ENCODE measurements at places on chromosomes 11 and 22.

DNA sequence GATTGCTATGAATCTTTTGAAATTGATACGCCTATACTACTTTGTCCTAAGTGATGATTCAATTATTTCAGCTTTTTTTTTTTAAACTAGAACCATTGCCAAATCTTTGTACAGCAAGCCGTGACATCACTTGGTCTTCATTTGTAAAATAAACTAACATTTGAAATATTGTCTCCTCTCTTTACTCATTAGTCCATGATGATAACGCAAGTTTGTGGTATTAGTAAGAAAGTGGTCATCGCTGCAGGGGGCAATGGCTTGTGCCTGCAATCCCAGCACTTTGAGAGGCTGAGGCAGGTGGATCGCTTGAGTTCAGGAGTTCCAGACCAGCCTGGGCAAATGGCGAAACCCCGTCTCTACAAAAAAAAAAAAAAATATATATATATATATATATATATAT lies 12.9 kb upstream of the ARHGAP42 start:
- DNase-seq: no peak

DNA sequence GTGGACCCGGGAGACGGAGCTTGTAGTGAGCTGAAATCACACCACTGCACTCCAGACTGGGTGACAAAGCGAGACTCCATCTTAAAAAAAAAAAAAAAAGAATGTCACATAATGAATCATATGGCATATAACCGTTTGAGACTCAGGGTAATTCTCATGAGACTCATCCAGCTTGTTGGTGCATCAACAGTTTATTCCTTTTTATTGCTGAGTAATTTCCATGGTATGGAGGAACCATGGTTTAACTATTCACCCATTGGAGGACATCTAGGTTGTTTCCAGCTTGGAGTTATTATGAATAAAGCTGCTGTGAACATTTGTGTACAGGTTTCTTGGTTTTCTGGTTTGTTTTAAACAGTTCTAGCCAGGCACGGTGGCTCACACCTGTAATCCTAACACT lies 25.3 kb downstream of the PPARA start:
- no peak for DNase-seq

- DNase-seq: peak; percentile 35
Measured at GRCh38 chr11:72430741-72431570, 3.4 kb downstream of the CLPB start.

DNA sequence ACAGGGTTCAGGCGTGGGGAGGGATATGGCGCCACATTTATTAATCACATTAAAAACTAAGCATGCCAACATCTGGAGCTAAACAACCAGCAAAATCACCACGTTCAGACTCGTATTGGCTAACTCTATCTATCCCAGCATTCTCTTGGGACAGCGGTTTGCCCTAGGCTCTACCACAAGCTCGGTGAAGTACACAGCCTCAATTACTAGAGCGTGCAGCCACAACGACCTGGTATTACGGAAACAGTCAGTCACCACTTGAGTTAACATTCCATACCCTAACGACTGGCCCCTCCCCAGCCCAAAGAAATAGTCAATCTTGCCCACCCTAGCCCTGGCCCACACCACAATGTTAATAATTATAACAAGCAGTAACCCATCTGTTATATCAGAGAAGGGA lies 32.1 kb downstream of the APOL5 start:
- no peak for DNase-seq

DNA sequence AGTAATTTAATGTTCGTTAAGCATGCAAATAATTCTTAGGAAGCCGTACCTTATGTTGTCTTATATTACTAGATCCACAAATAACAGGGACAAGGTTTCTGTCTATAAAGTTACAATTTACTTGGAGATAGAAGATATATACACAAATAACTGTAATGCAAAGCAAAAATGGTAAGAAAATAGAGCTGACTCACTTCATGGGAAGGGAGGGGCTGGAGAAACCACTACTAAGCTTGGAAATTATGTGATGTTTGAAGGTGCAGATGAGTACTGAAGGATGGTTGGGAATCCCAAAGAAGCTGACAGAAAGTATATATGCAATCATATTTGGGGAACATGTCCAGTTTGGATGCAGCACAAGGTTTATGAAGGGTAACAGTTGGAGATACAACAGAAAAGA lies 4.0 kb downstream of the NPAT start:
- no peak for DNase-seq

- DNase-seq: no peak
Measured at GRCh38 chr11:98895936-98896335, 124.8 kb upstream of the CNTN5 start.

GRCh38 chr11:19656140-19656541 lies 56.5 kb upstream of the NAV2 start:
- no peak for DNase-seq

DNA sequence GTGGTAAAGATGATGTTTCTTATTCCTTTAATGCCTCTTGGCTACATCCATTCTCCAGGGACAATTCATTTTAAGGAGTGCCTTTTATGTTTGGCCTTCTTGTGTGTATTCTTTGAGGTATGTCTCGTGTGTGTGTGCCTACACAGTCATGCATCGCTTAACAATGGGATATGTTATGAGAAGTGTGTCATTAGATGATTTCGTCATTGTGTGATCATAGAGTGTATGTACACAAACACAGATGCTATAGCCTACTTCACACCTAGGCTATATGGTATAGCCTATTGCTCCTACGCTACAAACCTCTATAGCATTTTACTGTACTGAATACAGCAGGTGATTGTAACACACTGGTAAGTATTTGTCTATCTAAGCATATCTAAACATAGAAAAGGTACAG lies 23.0 kb downstream of the ZNF202 start:
- no peak for DNase-seq

GRCh38 chr22:37282385-37282677 lies at the start of gene CYTH4:
CYTH4 (plus strand) TSS chr22:37282508; CDS start chr22:37282570, 62 bp downstream.
- no peak for DNase-seq

DNA sequence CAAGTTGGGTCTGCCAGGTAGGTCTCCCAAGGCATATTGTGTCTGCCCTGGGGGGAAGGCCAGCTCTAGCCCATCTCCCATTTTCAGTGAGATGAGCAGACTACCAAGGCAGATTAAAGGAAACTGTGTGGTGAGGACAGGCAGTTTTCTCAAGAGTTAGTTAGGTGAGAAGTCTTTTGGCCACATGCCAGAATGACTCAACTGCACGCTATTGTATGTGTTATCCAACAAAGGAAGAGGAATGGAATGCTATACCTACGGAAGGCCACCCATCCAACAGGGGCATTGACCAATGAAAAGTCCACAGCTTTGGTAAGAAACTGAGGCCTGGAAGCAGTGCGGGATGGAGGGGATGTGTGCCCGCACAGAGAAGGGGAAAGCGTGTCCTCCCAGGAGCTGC lies 941.7 kb downstream of the NTM start:
- no peak for DNase-seq

DNA sequence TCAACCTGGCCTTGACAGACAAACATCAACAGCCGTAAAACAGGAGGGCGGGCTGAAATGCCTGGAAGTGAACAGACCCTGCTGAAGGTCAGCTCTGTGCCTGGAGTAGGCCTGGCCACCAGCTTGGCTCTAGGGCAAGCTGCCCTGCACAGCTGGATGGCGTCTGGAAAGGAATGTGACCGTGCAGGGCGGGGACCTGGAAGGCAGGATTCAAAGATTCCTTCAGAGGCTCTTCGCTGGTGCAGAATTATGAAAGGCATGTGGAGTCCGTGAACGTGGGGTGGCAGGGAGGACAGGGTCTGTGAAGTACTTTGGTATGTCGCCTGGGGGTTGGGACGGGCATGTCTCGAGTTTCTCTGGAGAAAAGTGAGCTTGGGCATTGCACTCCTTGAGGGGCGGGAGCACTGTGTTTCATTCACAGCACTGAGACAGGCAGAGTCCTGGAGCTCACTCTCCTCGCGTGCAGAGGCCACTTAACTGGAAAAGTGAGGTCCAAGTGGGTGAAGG lies 1.5 kb downstream of the EHD1 start:
- no peak for DNase-seq

GRCh38 chr11:5204787-5205186 lies 4.3 kb upstream of the OR51V1 start:
- DNase-seq: no peak

- no peak for DNase-seq
Measured at GRCh38 chr22:23109441-23109978, 32.3 kb downstream of the RSPH14 start.

GRCh38 chr11:13294771-13295579 lies 17.4 kb downstream of the BMAL1 start:
- DNase-seq: no peak

DNA sequence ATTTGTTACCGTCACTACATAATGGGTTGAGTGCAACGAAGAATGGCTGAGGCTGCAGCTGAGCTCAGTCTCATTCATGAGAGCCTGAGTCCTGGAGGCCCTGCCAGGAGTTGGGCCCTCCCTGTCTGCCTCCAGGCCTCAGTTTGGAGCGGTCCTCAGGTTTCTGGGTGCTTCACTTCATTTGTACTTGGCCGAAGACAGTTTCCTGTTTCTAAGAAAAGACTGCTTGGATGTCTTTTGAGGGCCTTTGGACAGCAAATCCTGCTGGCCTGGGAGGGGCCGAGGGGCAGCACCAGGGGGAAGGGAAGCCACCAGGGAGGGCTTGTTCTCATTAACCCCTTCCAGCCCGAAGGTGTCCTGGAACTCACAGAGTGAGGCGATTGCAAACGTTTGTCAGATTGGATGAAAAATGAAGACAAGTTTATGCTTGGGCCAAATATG lies 163.1 kb downstream of the ETS1 start:
- no peak for DNase-seq

DNA sequence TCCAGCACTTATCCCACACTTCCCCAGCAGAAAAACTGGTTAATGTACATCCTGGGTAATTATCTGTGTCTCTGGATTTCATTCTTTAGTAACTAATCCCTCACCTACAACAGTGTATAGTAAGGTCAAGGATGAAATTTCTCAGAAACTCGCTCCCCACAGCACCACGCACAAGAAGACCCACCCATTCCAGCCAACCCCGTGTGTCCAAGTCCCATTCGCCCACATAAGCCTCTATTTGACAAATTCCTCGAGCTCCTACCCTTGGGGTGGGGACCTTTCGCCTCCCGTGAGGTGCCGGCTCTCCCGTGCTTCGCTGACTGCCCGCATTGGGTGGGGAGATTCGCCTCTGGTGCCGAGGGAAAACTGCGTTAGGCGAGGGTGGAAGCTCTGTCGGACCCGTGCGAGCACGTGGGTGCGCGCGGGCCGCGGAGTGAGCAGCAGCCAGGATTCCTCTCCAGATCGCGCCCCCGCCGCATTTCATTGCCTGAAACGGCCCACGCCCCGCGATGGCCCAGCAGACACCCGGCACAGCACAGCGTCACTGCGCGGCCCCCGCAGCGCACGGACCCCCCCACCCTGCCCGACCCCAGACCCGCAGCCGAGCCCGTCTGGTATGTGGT lies 866 bp downstream of the EXPH5 start:
- no peak for DNase-seq

GRCh38 chr22:32880893-32881596 lies 79.5 kb downstream of the TIMP3 start:
- DNase-seq: no peak

- no peak for DNase-seq
Measured at GRCh38 chr11:62613291-62613778, 278 bp downstream of the ROM1 start.

GRCh38 chr22:45072322-45072903 lies 62.6 kb upstream of the PHF21B start:
- no peak for DNase-seq

DNA sequence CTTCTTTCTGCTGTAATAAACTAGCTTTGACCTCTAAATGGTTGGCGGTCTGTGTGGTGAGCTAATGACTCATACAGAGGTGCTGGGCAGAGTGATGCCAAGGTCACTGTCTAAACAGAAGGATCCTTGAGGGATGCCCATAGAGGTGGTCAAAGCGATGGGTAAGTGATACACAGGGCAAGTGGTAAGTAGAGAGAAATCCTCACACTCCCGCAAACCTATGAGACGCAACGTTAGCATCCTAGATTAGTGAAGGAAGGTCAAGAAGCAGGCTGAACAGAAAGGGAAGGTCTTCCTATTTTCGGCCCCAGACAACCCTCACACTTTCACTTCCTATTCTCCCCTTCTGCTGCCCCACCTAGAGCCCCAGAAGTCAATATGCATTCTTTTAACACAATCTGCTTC lies 65.6 kb upstream of the SESN3 start:
- DNase-seq: no peak

DNA sequence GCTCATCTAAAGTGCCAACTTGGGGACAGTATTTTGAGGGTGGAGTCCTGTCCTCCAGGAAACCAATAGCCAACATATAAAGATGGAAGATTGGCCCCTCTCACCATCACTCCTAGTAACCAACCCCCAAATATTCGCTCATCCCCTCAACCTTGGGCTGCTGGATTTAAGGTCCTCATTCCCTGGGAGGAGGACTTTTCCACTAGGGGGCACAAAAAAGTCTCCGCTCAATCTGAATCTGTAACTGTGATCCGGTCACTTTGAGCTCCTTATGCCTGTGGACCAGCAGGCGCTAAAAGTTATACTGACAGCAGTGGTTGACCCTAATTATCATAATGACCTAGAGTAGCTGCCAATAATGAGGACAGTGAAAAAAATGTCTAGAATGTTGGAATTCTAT lies 20.5 kb upstream of the CLPB start:
- no peak for DNase-seq

DNA sequence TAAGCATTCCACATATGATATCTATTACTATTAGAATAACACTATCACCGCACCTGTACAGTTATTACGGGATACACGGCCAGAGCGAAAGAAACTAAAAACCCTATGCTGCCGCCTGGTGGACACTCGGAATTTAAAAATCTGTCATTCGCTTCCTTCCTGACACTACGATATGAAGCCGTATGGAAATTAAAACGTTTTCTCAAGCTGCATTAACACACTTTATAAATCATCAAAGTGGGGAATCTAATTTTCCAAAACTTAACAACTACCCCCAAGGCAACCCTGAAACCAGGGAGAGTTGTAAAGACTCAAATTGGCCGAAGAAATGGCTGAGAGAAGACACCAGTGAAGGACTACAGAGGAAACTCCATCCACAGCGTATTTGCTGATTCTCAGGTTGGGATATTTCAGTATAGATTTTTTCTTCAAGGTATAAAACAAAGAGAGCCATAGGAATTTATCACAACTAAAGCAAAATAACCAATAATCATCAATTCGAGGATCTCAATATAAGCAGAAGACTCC lies 1.4 kb downstream of the CCDC73 start:
- DNase-seq: peak; percentile 16

DNA sequence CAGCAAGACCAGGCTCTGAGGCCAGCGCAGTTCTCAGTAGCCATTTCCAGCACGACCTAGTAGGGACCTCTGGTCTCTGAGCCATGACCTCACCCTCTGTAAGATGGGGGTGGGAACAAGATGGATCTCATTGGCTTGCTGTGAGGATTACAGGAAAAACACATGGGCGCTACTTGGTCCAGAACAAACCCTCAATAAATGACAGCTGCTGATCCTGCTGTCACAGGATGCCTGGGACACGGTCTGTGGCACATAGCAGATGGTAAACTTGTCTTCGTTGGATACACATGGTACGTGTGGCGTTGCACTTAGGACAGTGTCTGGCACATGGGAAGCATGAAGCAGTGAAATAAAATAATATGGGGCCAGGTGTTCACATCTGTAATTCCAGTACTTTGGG lies 4.5 kb upstream of the KCTD17 start:
- DNase-seq: no peak

- DNase-seq: no peak
Measured at GRCh38 chr11:67542971-67543370, 19.7 kb upstream of the CABP2 start.
